ENCODE measurements at places on chromosomes 5 and 9. TPM values are rescaled to one million over a fixed set of nuclear protein-coding genes. Genes with fewer than 3 reads are reported as not detected.

- no peak for DNase-seq
These were observed 6.8 kb downstream of the HBEGF start for GRCh38 chr5:140339636-140340035.

DNA sequence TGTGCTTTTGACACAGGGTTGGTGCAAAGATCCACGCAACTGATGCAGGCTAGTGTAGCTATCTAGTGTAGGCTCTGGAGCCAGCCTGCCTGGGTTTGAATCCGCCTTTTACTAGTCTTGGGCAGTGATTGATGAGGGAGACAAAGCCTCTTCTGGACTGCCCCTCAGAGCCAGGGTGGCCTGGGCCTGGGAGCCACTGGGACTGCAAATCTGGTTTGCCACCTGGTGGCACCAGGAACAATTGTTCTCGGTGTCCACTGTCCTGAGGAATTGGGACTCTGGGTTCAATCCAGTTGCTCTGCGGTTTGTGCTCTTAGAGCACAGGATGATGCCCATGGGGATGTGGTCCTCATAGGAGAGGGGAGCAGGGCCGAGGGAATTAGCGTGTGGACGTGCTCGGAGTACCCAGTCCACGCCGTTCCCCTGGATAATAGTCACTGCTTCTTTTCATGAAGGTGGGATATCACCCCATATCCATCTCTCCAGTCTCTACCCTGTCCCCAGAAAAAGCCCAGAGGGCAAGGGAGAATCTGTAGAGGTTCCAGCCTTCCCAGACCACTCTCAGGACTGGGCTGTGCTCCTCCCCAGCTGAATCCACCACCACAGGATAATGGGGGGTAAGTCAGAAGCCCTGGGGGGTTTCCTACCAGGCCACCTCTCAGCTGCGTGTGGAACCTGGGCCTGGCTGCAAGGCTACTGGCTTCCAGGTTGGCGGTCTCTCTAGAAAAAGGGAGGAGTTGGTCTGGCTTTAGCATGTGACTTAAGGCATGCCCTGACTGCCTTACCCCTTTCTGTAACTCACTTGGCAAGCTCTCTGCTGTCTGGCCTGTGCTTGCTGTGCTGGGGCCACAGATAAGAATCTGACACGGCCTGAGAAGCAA, 1.9 kb downstream of the B4GALT7 start:
- no peak for DNase-seq

DNA sequence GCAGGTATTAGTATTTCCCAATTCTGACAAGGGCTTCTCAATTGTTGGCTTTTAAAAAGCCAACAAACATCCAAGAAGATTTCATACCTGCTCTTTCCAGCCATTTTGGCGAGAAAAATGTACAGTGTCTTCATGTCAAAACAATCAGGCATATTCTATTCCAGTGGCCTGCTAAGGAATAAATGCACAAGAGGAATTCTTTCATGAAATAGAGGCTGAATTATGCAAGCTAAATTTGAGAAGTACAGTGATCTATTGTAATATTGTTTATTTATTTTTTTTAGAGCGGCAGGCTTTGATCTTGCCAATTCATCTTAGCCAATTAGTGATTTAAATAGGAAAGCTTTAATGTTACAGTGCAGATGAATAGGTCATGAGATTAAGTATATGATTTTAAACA, 49.3 kb downstream of the NLN start:
- DNase-seq: no peak

The OR1J1 gene
- not detected for polyA plus RNA-seq
